Stimulated activated CD4-positive, alpha-beta T cell treated with anti-CD3 and anti-CD28 coated beads, Interleukin-15, amount 100 ng/mL, for 1 hour (primary cell): ENCODE measurements at places on chromosomes 1 and 21.

DNA sequence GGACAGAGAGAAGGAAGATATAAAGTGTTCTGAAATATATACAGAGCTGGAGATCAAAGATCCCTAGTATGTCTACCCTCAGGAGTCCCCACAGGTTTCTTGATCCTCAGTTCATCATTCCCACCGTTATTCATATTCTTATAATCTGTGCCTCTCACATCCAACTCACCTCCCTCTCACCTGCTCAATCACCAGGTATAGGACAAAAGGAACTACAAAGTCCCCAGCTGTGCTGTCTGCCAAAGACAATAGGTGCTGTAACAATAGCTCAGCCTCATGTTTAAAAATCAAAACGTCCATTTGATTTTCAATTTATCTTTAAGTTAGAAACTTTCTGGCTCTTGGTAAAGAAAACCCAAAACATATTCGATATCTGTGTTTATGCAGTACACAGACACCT, 121.1 kb upstream of the PKN2 start:
- no peak for DNase-seq

DNA sequence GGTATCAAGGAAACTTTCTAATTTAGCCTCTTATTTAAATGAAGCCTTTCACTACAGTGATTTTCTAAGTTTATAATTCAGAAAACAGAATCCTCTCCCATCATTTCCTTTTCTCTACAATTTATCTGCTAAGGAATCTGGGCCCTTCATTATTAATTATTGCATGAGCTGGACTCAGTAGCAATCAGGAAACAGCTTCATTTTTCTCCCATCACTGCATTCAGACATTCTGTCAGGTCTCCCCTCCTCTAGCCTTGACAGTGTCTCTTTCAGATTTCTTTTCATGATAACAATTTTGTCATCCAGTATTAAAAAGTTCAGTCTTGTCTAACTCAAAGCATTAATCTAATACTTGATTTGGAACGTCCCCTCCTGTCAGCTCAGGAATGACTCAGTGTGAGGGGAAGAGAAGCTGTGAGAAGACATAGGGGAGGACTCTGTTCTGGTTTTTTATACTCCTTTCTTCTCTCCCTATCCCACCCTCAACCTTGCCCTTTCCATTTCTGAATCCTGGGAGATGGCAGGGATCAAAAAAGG, 28.1 kb downstream of the SLC44A5 start:
- DNase-seq = no peak

DNA sequence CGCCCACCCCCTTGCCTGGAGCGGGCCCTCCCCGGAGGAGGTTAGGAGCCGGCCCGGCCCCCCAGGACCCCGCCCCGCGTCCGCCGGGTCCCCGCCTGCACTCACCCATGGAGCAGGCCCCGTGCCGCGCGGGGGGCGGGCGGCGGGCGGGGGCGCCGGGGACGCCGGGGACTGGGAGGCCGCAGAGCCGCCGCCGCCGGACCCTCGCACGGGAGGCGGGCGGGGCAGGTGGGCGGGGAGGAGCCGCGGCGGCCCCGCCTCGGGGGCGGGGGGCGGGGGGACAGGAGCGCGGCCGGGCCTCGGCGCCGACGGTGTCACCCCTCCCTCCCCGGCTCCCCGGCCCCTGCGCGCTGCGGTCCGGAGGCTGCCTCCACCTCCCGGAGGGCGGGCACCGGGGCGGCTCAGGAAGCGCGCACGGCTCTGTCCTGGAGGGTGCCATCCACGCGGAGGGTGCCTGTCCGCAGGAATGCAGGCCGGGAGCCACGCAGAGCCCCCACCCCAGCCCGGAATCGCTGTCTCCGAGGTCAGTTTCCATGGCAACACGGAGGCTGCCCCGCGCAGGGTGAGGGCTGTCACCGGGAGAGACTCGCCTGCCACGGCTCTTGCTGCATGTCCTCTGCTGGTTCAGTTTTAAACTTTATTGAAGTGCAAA, 5.9 kb upstream of the PLEKHG5 start:
- peak; percentile 21 for DNase-seq

GRCh38 chr1:155607708-155608107, 2.3 kb upstream of the MSTO1 start:
- no peak for DNase-seq

DNA sequence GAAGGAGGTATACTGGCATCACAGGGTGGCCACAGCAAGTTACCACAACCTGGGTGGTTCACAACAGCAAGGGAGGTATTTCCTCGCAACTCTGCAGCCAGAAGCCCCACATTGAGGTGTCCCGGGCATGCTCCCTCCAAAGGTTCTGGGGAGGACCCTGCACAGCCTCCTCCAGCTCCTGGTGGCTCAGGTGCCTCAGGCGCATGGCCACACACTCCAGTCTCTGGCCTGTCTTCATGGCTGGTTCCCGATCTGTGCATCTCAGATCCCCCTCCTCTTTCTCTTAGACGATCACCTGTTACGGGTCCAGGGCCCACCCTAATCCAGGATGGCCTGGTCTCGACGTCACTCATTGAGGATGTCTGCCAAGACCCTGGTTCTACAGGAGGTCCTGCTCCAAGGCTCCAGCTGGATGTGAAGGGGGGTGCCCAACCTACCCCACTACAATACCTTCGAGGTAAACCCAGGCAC, 6.7 kb upstream of the ARF1 start:
- DNase-seq = no peak

GRCh38 chr1:42934541-42935312, 23.9 kb downstream of the SLC2A1 start:
- no peak for DNase-seq

- DNase-seq = no peak
Measured at GRCh38 chr21:42491328-42491727, 4.7 kb downstream of the RSPH1 start.

GRCh38 chr1:200659269-200659668, 10.4 kb downstream of the DDX59 start:
- no peak for DNase-seq

DNA sequence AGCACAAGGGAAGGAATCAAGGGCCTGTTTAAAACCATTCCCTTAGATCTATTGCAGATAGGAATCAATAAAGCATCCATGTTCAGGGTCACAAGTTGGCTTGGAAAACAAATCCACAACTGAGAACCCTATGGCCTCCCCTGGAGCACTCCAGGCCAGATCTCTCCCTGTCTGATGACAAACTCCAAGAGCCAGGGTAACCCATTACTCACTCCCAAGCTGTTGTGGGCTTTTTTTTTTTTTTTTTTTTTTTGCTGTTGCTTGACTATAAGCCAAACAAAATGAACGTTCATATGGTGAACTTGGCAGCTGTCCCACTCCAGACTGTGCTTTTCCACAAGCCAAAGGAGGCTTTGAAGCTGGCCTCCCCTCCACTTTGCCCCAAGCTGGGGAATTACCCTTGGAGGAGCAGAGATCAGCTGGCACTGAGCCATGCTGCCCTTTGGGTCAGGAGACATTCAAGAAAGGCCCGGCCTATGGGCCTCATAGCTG, 35.7 kb upstream of the VAV3 start:
- DNase-seq = no peak

DNA sequence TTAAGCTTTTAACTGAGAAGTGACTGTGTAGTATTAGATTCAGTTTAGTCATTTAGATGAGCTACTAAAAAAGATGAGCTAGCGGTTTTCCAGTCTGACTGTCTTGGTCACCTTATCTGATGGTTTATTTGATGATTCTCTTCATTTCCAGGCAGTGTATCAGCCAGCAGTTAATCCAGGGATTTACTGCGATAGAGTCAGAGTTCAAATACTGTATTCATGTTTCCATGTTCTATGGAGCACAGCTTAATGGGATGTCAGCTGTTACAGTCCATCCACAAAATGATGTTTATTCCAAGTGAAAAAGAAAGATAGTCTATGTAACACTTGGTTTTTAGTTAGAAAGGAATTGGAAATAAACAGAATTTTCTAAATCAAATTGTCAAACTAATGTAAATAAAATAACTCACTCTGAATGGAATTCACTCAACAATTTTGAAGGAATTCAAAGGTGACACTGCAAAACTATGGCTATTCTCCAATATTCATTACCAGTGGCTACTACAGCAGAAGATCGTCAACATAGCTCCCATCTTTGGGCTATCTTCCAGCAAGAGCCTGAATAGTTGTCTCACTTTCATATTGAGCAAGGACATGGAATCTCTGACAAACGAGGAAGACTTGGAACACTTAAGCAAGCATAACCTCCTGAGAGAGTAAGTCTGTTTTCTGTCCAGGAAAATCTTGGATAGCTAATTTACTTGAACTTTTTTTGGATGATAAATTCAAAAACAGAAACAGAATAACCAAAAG, 54.6 kb upstream of the DPT start:
- no peak for DNase-seq

DNA sequence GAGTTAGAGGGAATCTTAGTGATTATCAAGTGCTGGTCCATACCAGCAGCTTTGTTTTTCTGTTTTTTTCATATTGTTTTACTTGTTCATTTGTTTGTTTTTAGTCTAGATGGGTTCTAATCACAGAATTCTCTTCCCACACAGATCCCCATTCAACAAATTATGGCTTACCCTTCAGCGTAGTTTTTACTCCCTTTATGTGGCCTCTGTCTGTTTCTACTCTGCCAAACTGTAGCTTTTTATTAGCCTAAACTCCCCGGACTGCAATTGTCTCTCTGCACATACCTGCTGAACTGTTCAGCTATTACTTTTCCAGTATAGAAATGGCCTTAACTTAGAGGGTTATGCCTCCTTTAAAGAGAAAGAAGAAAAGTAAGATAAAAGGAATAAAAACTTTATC, 348.5 kb downstream of the TGFB2 start:
- no peak for DNase-seq

- no peak for DNase-seq
Measured at GRCh38 chr1:145979746-145980456, 15.4 kb downstream of the POLR3GL start.

DNA sequence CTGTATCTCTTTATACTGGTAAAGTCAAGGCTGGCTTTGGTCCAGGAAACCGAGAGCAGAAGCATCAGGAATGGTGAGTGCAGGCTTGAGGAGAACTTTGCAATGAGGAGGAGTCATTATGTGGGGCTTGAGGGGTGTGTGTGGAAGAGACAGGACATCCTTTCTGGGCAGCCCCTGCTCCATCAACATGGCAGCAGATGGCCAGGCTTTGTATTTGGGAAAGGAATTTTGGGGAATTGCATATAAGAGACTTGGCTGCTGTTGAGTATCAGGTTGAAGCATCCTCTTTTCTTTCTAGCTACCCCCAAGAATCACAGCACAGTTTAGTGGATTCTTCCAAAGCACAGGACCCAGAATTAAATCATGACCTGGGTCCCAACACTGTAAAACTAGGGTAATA, 33.4 kb downstream of the VTCN1 start:
- DNase-seq = no peak

DNA sequence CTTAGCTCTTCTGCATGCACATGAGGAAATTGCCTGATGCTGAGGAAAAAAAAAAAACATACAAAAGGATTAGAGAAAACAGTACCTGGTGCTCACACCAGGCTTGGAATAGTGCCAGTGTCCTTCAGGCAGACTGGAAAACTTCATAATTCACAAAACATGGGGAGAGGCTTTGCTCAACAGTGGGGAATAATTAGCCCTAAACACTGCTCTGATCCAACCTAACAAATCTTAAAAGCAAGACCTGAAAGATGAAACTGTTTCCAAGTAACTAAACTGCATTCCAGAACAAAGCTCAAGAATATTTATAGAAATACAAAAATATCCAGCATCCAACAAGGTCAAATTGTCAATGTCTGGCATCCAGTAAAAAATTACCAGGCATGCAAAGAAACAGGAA, 124.8 kb downstream of the AK5 start:
- DNase-seq = no peak

DNA sequence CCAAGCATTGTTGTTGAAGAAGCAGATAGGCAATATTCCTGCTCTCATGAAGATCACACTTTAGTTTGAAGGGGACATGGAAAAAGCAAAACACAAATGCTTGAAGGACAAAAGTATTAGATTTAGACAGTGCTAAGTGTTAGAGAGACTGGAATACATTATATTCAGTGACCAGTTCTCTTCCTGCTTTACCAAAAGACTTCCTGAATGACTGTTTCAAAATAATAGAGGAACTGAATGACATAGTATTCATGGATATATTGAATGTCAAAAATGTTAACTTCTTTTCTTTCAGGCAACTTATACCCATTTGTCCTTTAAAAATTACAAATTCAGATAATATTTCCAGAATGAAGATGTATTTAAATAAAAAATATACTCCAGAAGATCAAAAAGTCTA, 178.0 kb upstream of the IVNS1ABP start:
- DNase-seq = no peak

GRCh38 chr1:4976859-4977440, 322.5 kb downstream of the AJAP1 start:
- no peak for DNase-seq

GRCh38 chr1:231796141-231796540, 169.6 kb downstream of the DISC1 start:
- DNase-seq = no peak

DNA sequence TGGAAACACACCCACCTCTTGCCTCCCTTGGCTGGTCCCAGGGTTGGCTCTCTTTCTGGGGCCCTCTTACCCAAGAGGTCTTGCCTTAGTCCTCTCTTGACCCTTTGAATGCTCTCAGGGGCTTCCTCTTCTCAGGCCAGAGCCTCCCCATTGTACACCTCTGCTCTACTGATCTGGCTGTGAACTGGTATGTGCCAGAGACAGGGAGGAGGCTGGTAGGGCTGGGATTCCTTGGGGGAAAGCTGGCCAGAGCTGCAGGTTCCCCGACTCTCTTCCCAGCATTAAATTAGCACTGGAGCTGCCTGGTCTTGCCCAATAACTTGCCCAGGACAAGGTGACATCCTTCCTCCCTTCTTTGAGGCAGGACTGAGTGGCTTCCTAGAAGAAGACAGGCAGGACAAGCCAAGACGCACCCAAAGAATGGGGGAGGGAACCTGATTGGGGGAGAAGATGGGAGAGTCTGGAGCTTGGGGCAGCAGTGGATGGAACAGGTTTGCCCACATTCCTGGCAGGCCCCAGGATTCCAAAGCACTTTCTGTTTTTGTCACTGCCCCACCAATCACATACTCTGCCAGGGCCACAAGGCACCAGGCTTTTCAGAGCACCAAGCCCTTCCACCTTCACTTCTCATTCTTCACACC, 37.2 kb upstream of the CITED4 start:
- no peak for DNase-seq

DNA sequence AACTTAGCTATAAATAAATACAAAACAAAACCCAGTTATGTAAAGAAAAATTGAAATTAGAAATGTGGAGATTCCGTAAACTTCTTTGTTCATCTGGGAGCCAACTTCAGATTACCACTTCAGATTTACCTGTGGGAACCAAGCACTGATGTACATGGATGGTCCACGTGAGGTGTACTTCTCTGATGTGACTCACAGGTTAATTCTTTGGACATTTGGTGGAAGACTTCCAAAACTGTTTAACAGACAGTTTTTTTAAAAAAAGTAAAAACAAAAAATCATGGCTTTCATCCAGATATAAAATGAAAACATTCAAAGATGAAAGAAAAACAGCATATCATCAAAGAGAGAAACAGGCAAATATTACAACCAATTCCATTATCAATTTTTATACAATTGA, 92.0 kb downstream of the MAST2 start:
- DNase-seq = no peak
